ENCODE measurements at places on chromosomes 1 and 21.

DNA sequence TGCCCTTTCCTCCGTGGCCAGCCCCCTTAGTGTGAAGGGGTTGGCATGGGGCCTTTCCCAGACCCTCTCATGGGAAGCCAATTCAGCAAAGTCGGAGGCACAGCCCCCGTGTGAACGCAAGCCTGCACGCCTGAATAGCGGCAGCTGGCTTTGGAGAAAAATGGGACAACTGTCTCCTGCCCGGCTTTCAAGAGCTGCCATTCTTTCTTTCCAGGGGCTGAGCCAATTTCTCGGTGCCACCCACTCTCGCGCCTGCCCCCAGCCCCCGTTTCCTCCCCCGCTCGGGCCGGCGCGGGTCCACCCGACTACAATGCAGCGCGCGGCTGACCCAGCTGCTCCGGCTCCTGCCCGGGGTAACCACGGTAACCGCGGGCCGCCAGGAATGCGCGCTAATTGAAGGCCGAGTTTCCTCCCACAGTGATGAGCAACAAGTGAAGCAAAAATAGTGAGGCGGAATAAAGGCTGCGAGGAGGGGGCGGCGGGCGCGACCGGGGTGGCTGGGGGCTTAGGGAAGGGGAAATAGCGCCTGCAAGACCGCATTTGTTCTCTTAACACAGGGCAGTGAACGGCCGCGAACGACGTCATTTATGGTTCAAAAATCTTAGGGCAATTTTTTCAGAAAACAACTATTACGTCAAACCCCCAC is 27.8 kb downstream of the ILDR2 start:
- peak; percentile 94 for DNase-seq

DNA sequence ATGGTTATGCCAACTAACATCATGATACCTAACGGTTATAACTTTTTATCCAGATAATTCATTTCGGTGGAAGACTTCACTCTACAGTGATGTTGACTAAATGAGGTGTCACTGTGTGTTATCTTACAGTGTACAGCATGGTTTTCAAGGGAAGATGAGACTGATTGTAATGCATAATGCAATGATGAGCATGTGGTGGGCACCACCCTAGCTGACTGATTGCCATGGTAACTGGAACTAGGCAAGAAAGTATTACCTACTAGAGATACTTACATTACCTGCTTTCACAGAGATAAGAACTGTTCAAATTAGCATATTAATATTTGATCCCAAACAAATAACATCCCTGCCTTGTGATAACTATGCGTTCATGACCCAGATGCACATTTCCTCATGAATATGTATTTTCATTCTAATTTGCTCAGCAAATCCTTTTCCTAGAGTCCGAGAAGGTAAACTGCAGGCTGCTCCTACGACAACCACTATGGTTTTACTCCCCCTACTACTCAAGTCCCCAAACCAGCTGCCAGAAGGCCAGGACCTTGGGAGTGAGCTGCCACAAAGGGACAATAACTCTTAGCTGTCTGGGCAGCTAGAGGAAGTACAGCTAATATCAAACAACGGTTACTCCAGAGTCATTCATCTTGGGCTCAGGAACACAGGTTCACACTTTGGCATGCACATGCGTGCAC is 29.2 kb downstream of the TRABD2B start:
- no peak for DNase-seq

DNA sequence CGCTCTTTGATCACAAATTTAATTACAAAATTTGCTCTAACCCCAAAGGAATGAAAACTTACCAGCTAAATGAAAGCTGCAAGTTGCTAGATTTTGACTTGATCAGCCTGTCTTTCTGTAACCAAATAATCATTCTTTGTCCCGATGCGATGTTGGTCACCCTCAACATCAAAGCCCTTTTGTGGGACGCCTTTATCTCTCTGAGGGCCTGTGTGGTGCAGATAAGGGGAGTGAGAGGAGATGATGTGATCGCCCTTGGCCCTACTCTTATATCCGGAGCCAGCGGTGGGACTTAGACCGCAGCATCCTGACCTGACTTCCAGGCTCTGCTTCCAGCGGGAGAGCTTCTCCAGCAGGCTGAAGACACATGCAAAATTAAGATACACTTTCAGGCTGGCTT is 19.3 kb upstream of the UMODL1 start:
- no peak for DNase-seq

- no peak for DNase-seq
Observed at GRCh38 chr1:21648352-21648730, 20.8 kb downstream of the RAP1GAP start.

DNA sequence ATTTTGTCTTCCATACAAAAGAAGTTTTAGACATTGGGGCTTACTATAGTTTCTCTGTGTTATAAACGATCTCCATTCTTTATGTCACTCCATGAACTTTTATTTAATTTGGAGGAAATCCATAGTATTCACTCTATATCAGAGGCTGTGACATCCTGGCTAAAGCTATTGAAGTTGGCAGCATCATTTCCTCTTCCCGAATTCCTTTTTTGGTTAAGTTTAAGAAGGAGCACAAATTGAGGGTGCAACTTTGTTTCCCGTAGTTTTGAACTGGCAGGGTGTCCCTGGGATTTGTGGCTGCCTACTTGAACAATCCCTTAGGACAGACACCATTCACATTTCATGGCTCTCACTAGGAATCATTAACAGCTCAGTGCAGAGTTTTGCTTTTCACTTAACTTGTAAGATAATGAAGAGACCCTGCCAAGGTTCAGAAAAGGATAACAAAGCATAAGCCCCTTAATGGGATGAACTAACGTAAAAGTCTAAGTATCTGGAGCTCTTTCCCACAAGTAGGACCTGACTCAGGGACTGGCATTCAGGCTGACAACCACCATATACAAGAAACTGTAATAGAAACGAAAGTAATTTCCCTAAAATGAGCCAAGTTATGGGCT is 13.9 kb downstream of the S1PR1 start:
- no peak for DNase-seq

DNA sequence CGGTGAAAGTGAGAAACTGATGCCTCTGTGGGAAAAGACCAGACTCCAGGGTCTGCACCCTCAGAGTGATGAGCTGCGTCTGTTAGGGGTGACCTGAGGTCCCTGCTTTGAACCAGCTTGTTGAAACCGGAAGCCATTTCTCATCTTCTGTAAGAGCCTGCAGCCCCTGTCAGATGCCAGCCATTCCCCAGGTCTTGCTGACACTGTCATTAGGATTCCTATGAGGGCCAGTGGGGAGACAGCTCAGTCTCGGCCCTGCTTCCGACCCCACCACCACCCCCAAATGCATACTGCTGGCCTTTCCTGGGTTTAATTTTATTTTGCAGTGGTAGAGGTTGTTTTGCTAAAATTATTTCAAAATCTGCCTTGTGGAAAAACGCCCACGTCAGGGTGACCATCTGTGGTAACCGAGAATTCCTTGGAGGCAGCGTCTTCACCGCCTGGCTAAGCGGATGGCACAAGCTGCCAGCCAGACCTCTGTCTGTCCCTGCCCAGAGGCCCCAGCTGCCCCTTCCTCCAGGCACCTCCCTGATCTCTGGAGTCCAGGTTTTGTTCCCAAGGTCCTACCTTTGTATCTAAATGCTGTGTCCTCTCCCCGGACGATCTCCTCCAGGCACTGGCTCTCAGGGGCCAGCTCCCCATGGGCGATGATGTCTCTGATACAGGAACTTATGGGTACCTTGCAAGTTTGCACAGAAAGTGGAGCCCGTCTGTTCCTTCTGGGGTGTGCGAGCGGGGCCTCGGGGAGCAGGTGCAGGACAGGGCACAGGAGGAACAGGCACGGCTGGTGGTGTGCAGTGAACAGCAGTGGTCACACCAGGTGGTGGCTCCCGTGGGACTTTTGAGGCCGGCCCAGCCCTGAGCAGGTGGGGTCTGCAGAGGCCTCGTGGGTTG is 49.9 kb downstream of the PRKCZ start:
- no peak for DNase-seq

GRCh38 chr1:165610866-165611265 is 20.2 kb upstream of the MGST3 start:
- no peak for DNase-seq

GRCh38 chr1:70922196-70922595 is 125.4 kb downstream of the PTGER3 start:
- DNase-seq: no peak

DNA sequence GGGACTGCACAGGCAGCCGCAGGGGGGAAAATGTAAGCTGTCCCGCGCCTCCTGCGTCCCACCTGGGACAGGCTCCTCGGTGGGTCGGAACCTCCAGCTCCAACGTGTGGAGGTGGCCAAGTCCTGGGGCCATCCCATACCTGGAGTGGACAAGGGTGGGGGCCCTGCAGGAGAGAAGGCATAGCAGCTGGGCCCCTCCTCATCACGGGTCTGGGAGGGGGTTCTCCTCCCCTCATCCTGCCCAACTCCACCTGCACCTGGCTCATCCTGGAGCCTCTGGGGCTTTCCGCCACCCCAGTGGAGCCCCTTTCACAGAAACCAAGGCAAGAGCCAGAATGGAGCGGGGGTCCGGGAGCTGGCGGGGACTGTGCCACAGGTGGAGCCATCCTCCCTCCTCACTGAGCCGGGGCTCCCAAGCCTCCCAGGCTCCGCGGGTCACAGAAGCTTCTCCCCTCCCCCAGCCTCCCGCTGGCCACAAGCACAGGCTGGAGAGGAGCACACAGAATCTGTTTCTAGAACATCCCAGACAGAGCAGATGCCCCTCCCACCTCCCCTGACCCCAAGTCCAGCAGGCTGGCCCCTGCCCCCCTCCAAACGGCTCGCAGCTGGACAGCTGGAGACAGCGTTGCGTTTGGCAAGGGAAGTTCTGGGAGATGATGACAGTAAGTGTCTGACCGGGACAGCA is 65.8 kb downstream of the MEGF6 start:
- DNase-seq: peak; percentile 74

- DNase-seq: no peak
Observed at GRCh38 chr1:201356701-201357100, 20.8 kb downstream of the TNNT2 start.

Measured in islet precursor cell (in vitro differentiated cells).